ENCODE measurements at places on chromosomes 6 and 20.
A peak's percentile ranks its signal among the peaks of the same experiment; 100 is the strongest.

DNA sequence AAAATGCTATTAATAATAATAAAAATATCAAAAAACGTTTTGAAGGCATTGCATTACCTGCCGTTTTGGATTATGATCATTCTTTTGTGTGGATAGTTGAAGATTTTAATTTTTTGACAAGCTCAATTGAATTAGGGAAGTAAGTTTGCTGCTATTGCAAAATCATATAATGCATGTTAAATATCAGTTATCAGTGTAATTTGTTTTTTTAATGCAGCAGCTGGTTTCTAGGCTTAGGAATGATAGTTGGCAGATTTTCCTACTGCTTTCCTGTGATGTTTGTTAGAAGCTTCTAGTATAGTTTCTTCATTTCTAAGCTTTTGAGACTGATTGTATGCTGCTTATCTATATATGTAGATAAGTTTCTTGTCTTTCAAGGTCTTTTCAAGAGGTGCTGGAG, 99.0 kb downstream of the JARID2 start:
- DNase-seq: no peak

DNA sequence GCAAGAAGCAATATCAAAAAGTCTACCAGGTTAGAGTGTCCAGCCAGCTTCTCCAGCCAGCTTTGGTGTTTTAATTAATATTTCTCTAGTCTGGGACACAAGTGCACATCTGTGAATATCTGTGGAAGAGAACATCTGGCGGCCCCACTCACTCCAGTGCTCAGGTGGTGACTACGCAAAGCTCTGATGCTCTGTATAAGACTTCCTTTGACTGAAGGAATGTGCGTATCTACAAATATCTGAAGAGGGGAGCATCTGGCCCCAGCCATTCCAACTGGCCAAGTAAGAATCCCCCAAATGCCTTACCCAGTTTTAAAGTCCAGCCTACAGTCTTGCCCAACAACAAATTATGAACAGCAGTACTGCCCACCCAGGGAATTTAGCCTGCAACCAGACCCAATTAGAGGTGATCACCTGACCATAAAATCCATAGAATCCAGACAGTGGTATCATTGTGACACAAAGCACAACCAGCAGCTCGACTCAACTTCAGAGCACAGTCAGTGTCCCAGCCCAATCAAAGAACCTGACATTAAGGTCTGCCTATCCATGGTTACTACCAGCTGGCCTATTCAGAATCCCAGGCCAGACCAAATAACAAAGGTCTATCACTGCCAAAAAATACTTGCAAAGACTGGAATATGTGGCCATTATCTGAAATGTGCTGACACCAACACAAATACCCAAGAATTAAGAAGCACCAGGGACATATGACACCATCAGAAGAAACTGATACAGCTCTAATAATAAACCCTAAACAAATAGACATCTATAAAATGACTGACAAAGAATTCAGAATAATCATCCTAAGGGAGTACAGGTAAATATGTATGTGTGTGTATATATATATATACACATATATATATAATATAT, 76.1 kb upstream of the MANEA start:
- DNase-seq: no peak

DNA sequence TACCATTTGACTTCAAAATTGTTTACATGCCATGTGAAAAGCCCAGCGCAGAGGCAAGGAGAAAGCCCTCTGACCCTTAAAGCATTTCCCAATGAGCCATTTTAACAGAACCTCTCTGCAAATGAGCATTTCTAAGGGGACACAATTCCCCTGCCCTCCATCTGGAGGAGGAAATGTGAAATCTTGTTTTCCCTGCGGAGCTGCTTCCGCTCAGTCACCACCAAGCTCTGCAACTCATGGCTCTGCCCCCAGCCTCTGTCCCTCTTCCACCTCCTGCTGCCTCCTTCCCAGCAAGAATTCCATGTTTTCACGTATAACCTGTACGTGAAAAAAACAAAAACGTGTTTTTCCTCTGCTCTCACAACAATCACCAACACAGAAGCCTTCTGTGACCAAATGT, 12.3 kb downstream of the RIN2 start:
- no peak for DNase-seq

DNA sequence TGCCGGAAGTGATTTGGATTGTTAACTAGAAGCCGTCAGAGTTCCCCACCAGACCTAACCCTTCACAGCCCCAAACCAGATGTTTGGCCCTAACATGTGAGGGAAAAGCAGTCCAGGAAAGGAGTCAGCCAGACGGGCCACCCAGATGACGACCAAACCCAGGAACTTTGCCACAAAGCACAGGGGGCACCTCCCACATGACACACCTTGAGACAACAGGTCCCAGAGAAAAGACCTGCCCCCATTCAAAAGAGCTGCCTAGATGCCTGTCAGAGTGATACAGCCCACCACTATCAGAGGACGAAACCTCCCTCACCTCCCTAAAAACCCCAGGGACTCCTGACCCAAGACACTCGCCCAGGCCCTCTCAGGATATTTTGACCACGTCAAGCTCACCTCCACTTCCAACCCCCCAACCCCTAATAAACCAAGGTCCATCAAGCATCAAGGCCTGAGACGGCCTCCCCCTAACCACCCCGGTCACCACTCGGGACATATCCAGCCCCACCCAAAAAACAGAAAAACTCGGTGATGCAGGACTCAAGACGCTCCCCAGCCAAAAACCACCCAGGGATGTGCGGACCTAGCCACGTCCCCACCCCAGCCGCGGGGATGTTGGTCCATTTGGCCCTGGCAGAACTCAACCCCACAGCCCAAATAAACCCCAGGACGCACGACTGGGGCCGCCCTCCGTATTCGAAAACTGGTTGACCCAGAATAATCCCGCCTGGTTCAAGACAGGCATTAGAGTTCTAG, 662 bp downstream of the ZNF343 start:
- DNase-seq: no peak

DNA sequence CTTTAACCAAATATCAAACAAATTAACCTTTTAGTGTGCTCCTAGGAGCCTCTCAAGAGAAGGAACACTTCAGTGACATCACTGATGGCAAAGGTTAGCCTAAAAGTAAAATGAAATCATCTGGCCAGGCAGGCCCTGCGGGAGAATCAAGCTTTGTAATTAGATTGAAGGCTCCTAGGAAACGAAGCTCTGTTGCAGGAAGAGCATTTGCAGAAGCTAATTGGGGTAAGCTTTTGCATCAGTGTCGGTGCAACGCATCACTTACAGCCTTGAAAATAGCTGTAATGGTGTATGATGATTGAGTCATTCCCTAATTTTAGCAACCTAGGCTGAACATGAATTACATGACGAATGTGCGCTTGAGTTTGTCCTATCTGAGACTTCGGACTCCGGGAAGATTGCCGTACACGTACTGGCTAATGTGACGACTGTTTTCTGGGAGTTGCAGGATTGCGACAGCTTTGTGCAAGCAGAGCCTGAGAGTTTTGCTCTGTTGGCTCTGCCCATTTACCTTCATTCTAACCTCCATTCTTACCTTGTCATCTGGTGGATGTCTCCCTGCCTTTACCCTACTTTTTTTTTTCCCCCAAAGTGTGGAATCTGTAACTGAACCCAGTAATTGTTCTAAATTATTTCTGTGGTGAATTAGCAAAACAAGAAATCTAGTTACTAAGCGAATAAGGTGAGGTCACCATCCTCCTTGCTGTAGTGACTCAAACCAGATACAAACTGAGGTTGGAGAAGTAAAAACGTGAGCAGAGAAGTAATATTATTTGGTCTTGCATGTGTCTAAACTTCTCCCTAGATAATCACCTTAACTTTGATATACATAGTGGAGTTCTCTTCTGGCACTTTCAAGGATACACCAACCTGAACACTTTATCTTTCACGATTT, 675.9 kb upstream of the CITED2 start:
- DNase-seq: no peak

- peak; percentile 13 for DNase-seq
Observed at GRCh38 chr6:87925373-87926060, 122.1 kb upstream of the SPACA1 start.
